ENCODE measurements at places on chromosomes 16 and 17.

DNA sequence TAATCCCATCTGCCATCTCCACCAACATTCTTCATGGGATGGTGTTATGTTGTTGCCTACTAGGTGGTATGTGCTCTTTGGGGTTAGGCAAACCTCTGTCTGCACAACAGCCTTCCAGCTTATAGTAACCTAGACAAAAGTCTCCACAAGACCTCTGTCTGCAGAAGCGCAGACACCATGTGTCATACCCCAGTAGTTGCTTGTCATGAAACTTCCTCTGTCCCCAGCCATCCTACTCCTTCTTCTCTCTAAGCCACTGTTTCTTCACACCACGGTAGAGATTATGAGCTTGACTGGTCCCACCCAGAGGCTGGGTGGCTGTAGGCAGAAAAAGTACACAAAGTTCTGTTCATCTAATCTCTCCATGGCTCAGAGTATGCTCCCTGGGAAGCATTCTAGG is 100.3 kb downstream of the MAF start:
- no peak for DNase-seq

DNA sequence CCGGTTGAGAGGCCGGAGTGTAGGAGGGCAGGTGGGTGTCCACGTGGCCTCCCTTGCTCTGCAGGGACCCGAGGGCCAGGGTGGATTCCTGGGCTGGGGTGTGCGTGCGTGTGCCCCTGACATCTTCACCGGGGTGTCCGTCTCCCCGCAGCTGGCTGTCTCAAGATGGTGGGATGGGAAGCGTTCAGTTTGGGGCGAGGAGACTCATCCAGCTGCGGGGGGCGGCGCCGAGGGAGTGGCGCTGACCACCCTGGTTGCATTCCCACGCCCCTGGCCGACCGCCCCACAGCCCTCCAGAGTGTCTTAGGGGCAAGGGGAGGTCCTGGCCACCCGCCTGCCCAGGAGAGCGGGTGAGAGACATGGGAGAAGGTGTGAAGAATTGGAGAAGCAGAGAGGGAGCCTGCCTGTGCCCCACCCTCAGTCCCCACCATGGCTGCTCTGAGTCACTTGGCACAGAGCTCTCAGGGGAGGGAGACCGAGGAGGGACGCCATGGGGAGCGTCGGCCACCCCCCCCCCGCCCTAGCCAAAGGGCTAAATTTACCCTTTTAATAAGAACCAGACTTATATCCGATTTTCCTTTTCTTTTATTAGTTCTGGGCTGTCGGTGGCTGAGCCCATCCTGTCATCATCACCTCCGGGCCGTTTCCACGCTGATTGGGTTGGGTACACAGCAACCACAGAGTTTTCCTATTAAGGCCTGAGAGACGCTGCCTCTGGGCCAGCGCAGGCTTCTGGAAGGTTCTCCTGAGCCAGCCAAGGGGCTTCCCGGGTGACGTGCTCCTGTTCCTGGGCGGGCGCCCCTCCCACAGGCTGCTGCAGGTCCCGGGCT is 22.0 kb downstream of the BAHCC1 start:
- DNase-seq = no peak

- peak; percentile 79 for DNase-seq
Measured at GRCh38 chr16:30921748-30922419, 1.5 kb upstream of the FBXL19 start.

DNA sequence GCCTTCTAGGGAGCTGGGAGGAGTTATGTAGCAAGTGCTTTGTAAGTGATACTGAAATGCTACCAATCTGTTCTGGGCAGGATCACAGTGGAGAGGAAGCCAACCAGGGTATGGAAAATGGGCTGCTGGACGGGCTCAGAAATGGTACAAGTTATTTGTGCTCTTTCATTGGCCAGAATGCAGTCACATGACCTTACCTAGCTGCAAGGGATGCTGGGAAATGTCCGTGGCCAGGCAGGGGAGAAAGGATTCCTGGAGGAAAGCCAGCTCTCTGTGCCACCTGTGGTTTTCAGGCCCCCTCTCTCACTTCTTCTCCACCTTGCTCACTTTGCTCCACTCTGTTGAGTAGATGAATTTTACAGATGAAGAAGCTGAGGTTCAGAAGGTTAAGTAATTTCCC is 4.8 kb downstream of the EEF2K start:
- no peak for DNase-seq

DNA sequence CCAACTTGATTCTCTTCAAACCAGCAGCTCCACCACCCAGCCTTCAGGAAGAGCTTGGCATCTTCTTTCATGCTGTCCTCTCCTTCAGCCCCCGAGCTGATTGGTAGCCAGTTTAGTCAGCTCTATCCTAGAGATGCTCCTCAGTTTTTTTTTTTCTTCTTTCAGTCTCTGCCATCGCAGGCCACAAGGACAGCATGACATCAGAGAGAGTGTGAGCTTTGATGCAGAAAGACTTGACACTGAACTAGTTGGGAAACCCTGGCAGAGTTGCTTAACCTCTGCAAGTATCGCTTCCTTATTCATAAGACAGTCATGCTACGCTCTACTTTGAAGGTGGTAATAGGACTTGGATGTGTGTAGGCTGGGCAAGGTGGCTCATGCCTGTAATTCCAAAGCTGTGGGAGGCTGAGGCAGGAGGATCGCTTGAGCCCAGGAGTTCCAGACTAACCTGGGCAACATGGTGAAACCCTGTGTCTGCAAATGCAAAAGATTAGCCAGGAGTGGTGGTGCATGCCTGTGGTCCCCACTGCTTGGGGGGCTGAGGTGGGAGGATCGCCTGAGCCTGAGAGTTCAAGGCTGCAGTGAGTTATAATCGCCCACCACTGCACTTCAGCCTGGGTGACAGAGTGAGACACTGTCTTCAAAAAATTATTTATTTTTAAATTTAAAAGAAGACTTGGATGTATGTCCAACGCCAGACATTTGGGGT is 2.6 kb downstream of the CD300LB start:
- DNase-seq = no peak

GRCh38 chr16:61879306-61879705 is 156.9 kb downstream of the CDH8 start:
- no peak for DNase-seq
